ENCODE measurements at places on chromosomes 4 and X. TPM values are rescaled to one million over a fixed set of nuclear protein-coding genes. Genes with fewer than 3 reads are reported as not detected.

DNA sequence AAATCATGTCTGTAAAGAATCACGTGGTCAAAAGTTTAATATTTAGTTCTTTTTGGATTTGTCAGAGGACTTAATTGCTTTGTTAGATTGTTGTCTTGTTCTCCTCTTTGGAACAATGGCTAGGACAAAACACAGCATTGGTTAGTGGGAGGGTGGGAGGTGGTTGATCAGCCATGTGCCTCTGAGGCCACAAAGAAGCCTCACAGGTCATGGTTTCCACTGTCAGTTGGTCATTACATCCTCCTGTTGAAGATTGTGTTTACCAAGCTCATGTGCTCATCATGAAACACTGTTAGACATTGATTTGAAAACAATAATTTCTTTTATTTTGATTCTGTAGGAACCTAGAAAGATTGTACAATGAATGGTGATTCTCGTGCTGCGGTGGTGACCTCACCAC is 31.9 kb downstream of the ADD1 start:
- DNase-seq: no peak

DNA sequence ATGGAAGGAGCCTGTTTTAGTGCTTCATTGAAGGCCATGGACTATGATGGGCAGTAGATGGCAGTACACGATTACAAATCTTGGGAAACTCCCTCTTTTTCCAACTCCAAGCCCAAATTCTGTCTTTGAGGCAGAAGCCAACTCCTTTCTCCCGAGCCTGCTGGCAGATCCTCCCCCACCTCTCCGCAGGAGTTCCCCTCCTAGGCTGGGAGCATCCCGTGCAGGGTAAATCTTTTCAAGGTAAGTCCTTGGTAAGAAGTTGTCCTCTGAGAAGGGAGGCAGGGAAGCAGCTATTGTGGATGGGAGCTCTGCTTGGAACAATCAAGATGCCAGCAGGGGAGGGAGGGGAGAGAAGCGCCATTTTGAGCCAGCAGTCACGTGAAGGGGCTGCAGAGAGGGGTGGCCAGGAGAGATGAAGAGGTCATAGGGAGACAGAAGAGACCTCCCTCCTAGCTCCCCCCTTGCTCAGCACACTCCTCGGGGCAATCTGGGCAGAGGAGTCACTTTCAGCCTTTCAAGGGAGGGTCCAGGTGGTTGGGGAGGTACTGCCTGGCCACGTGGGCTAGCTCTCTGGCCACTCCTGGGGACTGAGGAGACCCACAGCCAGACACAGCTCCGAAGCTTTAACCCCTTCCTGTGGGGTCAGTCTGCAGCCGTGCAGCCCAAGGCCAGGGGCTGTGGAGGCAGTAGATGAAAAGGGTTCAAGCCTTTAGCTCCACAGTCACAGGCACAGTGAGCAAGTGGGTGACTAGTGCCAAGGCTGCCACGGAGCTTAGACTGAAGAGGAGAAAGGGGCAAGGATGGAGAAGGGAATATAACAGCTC is 9.6 kb downstream of the CC2D2A start:
- peak; percentile 43 for DNase-seq

- DNase-seq: no peak
Observed at GRCh38 chr4:180636696-180637404, 1606.4 kb upstream of the TENM3 start.

DNA sequence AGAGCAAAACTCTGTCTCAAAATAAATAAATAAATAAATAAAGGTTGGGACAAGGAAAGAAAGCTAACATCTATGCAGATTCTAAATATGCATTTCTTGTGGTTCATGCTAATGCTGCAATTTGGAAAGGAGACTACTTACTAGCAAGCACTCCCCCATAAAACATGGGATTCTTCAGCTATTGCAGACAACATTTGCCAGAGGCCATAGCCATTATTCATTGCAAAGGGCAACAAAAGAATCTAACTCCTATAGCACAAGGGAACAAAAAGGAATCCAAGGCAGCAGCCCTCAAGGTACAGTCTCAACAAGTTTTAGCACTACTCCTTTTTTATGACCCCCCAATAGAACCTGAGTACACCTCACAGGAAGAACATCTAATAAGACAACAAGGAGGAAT is 8.0 kb upstream of the HERC5 start:
- DNase-seq: no peak

DNA sequence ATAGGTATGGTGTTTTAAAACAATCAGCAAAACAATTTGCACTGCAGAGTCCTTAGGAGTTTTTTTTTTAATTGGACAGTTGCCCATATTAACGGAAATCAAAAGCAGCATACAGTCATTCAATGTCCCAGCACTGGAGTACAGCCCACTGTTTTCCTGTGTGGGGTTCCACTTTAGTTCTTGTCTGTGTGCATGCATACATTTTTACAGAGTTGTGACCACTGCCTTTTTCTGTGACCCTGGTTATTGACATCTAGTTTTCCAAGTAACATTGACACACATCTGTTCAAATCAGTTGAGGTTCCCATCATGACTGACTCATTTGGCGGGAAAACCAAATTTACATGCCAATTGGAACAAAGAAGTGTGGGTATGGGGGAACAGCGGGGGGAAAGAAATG is 83.3 kb downstream of the HPRT1 start:
- DNase-seq: no peak

- no peak for DNase-seq
Observed at GRCh38 chr4:175758050-175759024, 53.7 kb downstream of the GPM6A start.

GRCh38 chr4:162497564-162498167 is 333.9 kb upstream of the FSTL5 start:
- no peak for DNase-seq

DNA sequence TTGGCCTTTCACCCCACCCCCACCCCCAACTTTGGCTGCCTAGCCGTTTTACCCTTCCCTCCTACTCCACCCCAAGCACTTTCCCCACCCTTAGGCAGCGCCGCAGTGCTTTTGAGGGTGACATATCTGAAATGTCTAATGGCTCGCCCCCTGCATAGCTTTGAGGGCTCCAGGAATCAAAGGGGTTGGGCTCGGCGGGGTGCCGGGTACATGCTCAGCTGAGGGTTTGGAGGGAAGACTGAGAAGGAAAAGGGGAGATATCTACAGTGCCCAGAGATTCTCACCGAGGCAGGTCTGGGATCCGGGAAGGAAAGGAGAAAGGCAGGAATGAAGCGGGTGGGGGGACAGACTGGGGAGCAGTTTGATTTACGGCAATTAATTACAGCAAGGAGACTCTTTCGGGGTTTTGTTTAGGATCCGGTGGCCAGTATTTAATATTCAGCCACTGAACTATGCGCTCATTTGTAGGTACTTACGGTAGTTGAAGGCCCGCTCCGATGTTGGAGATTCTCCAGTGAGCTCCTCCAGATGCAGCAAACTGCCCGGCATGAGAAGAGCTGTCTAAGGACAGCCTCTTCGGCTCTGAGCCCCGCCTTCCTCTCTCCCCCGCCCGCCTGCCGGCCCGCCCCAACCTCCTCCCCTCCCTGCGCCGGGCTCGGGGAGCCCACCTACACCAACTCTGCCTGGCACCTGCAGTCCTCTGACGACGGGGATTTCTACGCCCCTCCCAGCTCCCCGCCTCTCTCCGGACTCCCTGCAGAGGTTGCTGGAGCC is at the start of gene IGSF1:
TSS of gene IGSF1 (minus strand) at position 569 of the 774 bp plus-strand sequence. CDS start 2,632 bp downstream, outside the sequence.
- DNase-seq: no peak

- no peak for DNase-seq
Observed at GRCh38 chrX:136047969-136048368, 62.7 kb downstream of the SLC9A6 start.

GRCh38 chr4:94516067-94516466 is 64.3 kb downstream of the PDLIM5 start:
- DNase-seq: no peak

DNA sequence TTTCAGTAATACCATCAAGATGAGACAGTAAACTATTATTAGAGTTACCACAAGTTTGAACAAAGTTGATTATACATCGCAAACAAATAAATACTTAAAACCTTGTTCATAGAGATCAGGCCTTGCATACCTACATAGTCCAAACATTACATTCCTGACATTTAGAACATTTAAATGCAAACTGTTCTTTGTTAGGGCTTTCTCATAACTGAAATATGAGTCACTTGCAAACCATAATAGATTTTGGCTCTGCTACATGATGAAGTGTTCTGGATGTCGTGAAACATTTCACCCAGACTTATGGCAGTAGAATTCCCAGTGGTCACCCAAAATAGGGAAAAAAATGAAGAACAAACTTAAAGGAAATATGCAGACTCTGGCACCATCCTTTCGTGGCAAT is 75.0 kb downstream of the FAT4 start:
- no peak for DNase-seq

DNA sequence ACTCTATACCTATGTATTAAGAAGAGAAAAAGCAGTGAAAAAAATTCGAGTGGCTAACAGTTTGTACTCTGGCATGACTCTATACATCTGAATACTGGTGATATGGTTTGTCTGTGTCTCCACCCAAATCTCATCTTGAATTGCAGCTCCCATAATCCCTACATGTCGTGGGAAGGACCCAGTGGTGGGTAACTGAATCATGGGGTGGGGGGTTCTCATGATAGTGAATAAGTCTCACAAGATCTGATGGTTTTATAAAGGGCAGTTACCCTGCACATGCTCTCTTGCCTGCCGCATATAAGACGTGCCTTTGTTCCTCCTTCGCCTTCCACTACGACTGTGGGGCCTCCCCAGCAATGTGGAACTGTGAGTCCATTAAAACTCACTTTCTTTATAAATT is 70.4 kb downstream of the LRBA start:
- no peak for DNase-seq

DNA sequence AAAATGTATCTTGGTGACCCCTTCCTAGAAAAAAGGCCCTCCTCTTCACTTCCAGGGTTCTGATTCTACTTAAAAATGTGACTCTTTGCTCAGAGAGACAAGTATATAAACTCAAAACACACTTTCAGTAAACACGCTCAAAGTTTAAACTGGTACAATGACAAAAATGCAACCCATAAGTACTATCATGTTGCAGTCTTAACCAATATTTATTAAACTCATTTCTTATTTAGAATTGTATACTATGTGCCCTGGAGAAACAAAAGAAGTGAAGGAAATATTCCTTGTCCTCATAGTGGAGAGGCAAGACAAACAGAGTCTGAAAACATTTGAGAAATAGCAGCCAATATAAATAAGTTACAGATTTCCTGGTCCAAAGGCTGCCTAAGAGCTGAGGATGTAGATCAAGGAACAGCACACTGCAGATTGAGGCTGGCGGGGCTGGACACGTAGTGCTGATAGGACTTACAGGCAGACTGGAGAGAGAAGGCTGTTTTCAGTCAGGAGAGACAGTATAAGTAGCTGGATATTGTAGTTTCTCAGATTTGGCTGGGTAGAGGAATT is 39.1 kb upstream of the ANXA3 start:
- DNase-seq: peak; percentile 51

- peak; percentile 48 for DNase-seq
Observed at GRCh38 chr4:151801547-151802516, 41.0 kb upstream of the GATB start.

GRCh38 chr4:519203-519651 is 20.2 kb downstream of the PIGG start:
- DNase-seq: no peak

- peak; percentile 58 for DNase-seq
Observed at GRCh38 chrX:275476-275966, 5.7 kb upstream of the PLCXD1 start.

- no peak for DNase-seq
Observed at GRCh38 chrX:68438575-68438974, 5.3 kb upstream of the OPHN1 start.

GRCh38 chr4:73817341-73817740 is 19.1 kb upstream of the CXCL6 start:
- DNase-seq: no peak

DNA sequence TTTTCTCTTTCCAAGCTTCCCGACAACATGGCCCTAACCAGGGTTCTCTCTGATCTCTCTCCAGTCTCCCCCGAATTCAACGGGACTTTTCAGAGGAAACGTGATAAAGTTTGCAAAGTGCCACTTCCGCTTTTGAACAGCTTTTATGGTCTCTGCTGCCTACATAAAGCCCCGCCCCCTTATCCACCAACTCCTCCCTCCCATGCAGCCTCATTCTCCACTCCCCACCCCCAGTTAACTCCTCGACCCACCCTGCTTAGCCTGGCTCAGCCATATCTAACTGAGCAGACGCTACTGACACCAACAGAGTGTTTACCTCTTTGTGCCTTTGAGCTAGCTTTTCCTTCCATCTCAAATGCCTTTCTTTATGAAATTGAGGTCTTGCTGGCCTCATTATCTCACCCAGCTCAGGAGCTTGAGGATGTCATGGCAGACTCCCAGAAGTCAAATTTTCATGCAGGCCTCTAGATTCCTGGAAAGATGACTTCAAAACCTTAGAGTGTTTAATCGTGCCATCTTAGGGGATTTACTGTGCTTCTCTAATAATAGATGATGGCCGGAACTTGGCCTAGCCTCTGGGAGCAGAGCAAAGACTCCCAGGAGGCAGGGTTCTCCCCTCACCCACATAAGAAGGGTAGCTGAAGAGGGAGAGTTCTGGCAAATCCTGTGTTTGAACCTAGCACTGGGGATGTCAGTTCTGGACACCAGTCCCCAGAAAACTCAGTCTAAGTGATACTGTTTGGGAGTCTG is 606.0 kb downstream of the BCOR start:
- DNase-seq: no peak

GRCh38 chr4:1808396-1808795 is 15.3 kb downstream of the FGFR3 start:
- DNase-seq: no peak

- DNase-seq: no peak
Observed at GRCh38 chrX:85903692-85904471, 143.5 kb downstream of the CHM start.

GRCh38 chrX:100449696-100450608 is 39.9 kb upstream of the PCDH19 start:
- no peak for DNase-seq

DNA sequence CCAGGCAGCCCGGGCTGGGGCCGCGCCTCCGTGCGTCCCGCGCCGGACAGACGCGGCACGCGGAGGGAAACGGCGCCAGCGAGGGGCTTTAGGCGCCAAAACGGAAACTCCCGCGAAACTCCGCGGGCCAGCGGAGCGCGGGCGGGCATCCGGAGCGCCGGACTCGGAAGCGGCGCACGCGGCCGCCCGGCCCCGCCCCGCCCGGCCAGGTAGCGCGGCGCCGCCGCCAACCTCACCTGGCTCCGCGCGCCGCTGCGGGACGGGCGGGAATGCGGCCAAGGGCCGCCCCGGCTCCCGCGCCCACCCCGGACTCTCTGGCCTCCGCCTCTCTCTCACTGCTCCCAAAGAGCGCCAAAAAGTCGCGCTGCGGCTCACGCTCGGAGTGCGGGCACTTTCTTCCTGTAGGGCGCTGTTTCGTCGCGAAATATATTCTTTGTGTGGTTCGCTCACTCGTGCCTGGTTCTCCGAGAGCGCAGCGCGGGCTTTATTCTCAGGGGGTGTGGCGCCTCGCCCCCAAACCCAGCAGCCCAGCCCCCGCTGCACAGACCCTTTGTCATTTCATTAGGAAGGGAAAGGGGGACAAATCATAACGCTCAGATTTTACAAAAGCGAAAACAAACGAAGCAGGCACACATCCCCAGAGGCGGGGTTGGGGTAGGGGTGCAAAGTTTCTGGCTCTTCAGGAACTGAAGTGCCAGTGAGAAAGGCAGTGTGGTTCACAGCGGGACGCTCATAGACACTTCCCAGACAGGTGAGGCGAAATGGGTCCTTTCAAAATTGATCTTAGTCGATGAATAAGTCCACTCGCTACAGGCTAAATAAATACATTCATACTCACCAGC is 961 bp upstream of the MBNL3 start:
- DNase-seq: peak; percentile 51

NRK gene
- total RNA-seq: 0.53 TPM

SNCA gene
- 7.8 TPM for total RNA-seq

SH3RF1 gene
- total RNA-seq: 34.2 TPM

CSAG2 gene
- total RNA-seq: not detected

NUDT10 gene
- total RNA-seq: not detected

SRPX gene
- total RNA-seq: 59.0 TPM

AKAP14 gene
- total RNA-seq: 4.8 TPM

Measured in lower lobe of right lung (tissue), 2 donors.